ENCODE measurements at places on chromosomes 16 and 17.
A peak's percentile ranks its signal among the peaks of the same experiment; 100 is the strongest.

GRCh38 chr17:9918804-9919352 is 13.8 kb upstream of the RCVRN start:
- no peak for DNase-seq

DNA sequence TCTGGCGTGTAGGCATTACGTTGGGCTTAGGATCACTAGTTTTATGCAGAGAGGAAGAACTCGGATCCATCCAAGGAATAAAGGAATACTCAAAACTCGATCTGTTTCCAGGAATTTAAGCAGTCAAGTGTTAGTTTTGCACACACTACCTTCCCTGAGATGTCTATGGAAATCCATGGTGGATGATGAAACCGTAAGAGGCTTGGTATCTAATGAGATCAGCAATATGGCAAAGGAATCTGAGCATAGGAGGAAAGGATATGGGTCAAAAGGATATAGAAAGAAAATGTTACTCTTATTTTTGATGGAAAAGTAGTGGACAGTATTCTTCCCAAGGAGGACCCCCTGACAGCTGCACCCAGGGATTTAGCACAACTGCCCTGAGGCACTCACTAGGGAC is 59.6 kb downstream of the SMG6 start:
- no peak for DNase-seq

- DNase-seq = no peak
Observed at GRCh38 chr16:89847051-89847939, 19.0 kb downstream of the SPIRE2 start.

DNA sequence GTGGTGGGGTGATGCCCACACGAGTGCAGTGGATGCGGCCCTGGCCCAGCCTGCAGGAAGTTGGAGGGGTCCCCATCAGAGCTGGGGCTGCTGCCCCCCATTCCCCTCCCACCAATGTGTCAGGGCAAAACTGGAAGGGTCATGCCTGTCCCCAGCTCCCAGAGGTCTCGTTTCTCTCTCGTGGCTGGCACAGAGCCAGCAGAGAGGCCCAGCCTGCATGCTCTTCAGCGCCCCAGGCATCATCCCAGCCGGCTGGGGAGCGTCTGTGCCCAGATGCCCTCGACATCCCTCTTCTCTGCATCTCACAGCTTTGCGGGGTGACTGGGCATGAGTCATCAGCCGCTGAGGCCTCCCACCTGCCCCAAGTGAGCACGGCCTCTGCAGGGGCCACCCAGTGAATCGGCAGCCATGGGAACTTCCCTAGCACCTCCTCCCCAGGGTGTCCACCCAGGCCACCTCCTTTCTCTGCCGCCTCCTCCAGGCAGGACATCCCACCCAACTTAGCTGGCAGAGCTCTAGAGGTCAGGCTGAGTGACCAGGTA is 9.8 kb upstream of the CSNK1D start:
- DNase-seq = peak; percentile 67

DNA sequence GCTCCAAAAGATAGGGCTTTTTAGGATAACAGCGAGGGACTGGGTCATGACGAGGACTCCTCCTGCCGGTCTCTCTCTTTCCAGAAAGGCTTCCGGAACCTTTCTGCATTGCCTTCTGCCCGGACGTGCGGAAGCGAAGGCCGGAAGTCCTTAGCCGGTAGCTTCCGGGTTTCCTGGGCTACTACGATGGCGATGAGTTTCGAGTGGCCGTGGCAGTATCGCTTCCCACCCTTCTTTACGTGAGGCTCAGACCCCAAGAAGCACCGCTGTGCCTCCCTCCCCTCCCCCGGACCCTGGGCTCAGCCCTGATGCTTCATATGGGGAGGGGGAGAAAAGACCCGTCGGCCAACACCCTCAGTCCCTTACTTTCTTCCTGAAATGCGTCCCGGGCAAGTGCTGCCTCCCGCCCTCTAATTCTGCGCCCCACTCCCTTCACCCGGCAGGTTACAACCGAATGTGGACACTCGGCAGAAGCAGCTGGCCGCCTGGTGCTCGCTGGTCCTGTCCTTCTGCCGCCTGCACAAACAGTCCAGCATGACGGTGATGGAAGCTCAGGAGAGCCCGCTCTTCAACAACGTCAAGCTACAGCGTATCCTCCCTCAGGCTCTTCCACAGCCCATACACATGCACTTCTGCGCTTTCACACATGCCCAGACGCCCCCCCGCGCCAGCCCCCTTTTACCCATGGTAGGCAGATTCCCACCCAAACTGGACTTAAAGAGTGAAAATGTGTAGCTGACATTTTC is at the start of gene VPS25:
Gene VPS25, plus strand, starts transcription at position 160 of the 746 bp plus-strand sequence. Its CDS starts 27 bp downstream, at position 187.
- DNase-seq = peak; percentile 67

DNA sequence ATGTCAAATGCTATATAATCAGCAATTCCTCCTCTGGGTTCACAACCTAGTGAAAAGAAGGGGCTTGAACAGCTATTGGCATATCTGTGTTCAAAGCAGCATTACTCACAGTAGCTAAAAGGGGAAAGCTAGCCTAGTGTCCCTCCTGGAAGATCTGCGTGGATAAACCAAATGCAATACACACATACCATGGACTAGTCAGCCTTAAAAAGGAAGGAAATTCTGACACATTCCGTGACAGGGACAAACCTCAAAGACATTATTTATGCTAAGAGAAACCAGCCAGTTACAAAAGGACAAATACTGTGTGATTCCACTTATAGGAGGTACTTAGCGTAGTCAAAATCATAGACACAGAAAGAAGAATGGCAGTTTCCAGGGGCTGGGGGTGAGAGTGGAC is 90.1 kb downstream of the XYLT1 start:
- no peak for DNase-seq

- no peak for DNase-seq
Observed at GRCh38 chr16:75486014-75486675, 9.1 kb downstream of the CHST6 start.

- DNase-seq = no peak
Observed at GRCh38 chr16:24540602-24541210, 1.3 kb downstream of the RBBP6 start.

Data from stimulated activated CD4-positive, alpha-beta T cell treated with anti-CD3 and anti-CD28 coated beads, TNF-alpha, amount 100 ng/mL, for 24 hours (primary cell).